ENCODE measurements at places on chromosomes 6 and 20. TPM values are rescaled to one million over a fixed set of nuclear protein-coding genes. Genes with fewer than 3 reads are reported as not detected.

GRCh38 chr6:134426623-134427022 lies 108.7 kb upstream of the SGK1 start:
- DNase-seq = no peak

Gene SLC16A10
- 32.2 TPM for total RNA-seq

DNA sequence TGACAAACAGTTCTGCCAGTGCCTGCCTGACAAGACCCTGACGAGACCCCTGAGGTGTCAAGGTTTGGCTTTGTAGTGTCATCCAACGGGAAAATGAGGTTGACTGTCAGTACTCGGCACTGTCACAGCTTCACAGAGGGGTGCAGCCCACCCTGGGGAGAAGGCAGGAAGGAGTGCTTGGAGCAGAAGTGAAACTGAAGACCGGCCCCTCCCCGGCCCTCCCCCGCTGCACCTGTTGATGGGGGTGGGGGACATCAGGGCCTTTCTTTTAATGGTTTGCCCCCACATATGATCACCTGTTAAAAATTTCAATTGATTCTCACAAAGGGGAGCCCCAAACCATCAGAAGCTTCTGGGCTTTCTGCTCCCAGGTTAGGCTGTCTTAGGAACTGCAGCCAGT lies 6.8 kb downstream of the PMEPA1 start:
- no peak for DNase-seq

Gene SLC26A8
- not detected for total RNA-seq

Gene GABRR1
- 0.41 TPM for total RNA-seq

DNA sequence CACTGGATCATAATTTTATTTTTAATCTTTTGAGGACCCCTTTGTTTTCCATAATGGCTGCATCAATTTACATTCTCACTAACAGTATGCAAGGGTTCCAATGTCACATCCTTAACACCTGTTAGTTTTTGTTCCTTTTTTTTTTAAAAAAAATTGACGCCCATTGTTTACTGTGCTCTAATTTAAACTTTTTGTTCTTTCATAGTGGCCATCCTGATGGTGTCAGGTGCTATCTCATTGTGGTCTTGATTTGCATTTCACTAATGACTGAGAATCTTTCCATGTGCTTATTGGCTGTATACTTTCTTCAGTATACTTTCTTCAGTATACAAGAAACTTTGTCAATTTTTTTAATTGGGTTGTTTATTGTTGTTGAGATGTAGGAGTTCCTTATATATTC lies 347.0 kb downstream of the RNGTT start:
- no peak for DNase-seq

GRCh38 chr6:139926711-139927110 lies 552.3 kb upstream of the CITED2 start:
- no peak for DNase-seq

DNA sequence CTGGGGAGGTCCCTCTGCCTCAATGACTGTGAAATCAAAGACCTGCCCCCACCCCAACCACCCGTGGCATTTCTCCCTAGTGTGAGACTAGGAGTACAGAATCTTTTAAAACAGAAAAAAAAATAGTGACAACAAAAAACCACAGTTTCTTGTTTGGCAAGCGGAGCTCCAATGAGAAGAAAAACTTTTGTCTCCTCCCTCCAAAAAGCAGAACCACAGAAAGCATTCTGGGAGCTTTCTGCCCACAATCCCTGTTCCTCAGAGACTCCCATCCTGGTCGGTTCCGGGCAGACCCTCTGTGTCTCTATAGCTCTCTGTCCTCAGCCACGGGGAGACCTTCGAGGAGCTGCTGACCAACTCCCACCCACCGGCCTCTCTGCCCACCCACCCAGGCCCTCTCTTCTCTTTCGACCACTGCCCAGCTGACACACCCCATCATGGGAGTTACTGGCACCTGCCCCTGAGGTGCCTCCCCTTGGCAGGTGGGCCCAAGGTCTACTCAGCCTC lies 4.9 kb downstream of the PREX1 start:
- no peak for DNase-seq

- DNase-seq = peak; percentile 9
Measured at GRCh38 chr20:22511943-22512910, 72.1 kb downstream of the FOXA2 start.

DNA sequence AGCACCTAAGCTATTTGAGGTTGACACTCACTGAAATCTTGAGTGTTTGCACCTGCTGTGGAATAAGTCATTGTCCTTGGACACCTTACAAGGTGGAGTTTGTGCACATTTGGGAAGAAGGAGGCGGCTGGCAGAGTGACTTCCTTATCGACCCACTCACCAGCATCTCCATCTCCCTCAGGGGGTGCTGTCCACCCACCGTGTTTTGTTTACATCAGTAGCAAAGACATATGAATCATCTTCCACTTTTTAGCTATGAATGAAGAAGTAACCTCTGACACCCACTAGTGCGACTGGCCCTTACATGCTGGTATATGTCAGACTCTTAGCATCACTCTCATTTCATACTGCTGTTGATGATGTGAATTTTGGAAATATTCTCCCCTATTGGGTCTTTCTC lies 119.5 kb upstream of the SGK1 start:
- DNase-seq = no peak

Gene PKHD1
- total RNA-seq = 1.4 TPM

Gene HAO1
- total RNA-seq = not detected

DNA sequence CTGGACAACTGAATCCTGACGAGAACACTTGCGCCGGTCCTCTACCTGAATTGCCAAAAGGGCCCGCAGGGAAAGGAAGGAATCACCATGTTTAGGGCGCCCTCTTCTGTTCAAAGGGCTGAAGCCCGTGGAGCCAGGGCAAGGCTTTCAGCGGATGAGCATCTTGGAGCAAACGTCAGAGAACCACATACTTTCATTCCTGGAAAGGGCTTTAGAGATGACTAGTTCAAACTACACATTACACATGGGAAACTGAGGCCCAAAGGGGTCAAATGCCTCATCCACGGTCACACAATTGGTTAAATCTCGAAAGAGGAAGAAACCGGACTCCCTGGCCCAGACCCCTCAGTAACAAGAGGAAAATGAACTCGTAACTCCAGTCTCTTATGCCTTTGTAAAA lies 11.5 kb upstream of the ZNF133 start:
- DNase-seq = peak; percentile 77

DNA sequence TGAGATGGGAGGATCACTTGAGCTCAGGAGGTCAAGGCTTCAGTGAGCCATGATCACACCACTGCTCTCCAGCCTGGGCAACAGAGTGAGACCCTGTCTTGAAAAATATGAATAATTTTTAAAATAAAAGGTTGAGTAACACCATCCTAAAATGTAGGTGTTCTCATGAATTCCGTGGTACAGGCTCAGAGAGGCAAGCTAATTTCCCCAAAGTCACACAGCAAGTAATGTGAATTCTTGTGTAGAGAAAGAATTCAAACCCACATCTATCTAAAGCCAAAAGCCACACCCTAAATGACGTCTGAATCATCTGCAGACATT lies 80.5 kb downstream of the ZNF217 start:
- no peak for DNase-seq

Gene AGER
- total RNA-seq = 4.8 TPM

Gene HLA-DRA
- total RNA-seq = 43.7 TPM

GRCh38 chr20:59177266-59178250 lies 13.9 kb downstream of the ZNF831 start:
- no peak for DNase-seq

DNA sequence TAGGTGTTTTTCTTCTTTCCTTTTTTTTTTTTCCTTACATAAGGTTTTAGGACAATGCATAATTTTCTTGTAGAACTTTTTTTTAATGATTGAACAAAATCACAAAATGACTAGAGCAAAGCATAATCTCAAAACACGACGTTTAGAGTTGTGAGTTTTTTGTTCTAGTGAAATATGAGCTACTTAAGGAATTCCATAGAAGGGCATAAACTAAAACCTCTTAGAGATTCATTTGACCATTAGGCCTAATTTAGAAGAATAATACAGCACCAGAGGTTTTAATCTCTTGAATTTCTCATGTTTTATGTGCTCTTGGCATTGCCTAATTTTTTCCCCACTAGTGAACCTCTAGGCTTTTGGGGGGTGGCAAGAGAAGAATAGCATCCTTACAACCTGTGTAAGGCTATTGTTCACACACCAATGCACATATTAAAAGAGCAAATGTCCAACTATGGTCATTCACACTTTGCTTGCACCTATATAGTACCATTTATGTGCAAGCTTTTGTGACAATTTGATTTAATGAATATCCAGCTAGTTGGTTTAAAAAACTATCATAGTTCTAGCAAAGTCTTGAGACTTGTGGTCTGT lies 44.6 kb downstream of the HMGN3 start:
- DNase-seq = no peak

- peak; percentile 57 for DNase-seq
Measured at GRCh38 chr6:139029470-139030227, 1.1 kb downstream of the ABRACL start.

Gene SYCP2
- 6.6 TPM for total RNA-seq

- no peak for DNase-seq
Measured at GRCh38 chr6:137690034-137690433, 177.0 kb upstream of the TNFAIP3 start.

Gene PI16
- 25.3 TPM for total RNA-seq

Gene PBOV1
- total RNA-seq = not detected

DNA sequence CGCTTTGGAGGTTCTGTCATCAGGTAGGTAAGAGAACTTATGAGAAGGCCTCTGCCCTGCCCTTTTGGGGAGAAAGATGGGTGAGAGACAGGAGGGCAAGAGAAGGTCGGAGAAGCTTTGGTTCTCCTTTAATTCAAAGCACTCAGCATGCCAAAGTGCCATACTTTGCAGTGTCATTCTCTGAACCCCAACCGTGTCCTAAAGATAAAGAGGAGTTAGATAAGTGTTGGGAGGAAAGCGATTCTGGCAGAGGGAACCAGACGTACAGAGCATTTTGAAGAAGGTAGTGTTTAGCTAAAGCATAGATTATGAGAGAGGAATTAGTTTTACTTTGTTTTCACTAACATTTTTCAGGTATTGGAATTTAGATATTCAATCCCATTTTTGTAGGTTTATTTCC lies 40.3 kb downstream of the NKAIN2 start:
- no peak for DNase-seq

DNA sequence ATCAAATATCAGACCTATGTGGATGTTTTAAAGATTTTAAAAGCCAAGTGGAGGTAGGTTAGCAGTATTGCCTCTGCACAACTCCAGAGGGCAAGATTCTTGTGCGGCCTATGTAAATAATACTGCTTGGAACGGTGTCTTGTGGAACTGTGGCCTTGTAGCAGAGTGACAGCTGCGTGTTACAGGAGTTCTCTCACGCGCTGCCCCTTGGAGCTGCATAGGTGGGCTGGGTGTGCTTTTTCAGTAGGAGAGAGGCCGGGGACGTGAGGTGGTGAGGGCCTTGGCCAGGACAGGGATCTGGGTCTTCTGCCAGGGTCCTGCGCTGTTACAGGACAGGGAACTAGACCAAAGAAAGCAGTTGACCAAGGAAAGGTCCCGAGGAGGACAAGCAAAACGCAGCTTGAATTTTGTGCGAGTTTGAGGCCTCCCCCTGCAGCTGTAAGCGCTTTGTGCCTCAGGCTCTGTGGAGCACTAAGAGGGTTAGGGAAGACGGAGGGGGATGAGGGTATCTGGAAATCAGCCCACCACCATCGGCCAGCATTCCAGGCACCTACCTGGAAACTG lies 1.5 kb downstream of the TMEM181 start:
- no peak for DNase-seq

Gene NKX2-2
- total RNA-seq = 0.21 TPM

DNA sequence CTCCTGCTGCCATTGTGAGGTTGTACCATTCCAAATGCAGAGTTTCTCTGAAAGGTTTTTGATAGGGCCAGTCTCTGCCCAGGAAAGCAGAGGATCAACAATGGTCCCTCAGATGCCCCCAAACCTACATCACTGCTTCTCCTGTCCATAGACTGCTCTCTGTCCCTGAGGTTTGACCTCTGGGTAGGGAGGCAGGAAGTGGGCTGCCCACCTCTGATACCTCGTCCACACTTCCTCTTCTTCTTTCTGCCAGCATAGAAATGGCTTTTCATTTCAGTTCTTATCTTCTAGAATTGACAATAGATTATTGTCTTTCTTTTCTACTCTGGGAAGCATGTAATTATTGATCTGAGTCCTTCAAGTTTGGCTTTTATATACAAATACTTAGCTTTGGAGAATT lies 170.6 kb downstream of the TRMT11 start:
- DNase-seq = no peak

GRCh38 chr6:133698272-133698671 lies 190.6 kb upstream of the TCF21 start:
- DNase-seq = no peak

- no peak for DNase-seq
Measured at GRCh38 chr6:106060167-106060566, 26.0 kb upstream of the PRDM1 start.

DNA sequence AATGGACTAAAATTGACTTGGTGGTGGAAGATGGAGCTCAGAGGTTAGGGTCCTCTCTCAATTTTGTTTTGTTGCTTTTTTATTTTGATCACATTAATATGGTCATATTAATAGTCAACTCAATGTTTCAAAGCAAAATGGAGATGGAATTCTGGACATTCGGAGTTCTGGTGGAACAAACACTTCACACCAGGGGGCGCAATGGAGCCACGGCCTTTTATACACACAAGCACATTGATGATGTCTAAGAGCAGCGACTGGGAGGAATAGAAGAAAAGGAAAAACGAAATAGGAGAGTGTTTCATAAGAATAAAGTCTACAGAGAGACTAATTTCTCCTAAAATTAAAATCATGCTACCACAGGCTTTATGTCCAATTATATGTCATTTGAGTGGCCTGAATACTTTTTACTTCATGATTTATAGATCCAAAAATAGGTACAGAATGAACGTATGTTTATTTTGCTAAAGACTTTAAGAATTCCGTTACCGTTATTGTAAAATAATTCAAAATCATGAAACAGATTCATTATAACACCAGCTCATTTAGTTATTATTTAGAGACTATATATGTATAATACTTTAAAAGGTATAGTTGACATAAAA lies 197.6 kb upstream of the SASH1 start:
- peak; percentile 77 for DNase-seq

Gene HLA-DOB
- total RNA-seq = 1.4 TPM

Gene FRK
- total RNA-seq = 2.7 TPM

DNA sequence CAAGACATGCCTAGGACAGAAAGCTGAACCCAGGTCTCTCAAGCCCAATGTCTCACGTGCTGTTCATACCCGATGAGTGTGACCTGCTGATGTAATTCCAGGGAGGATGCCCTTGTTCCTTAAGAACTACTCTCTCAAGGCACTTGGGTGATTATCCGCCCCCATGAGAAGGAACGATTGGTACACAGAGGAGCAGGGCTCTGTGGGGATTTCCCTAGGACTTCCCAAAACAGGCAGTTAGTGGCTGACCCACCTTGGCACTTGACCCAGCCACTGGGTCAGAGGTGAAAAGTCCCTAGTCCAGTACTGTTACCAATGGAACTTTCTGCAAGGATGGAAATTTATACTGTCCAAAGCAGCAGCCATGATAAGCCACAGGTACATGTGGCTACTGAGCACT lies 9.2 kb upstream of the BPIFB6 start:
- no peak for DNase-seq
